Stimulated activated CD4-positive, alpha-beta T cell treated with anti-CD3 and anti-CD28 coated beads, Interleukin-4, amount 100 ng/mL, for 4 hours (primary cell): ENCODE measurements at places on chromosomes 6 and 20.

GRCh38 chr6:41679696-41680095 lies 41.4 kb downstream of the MDFI start:
- DNase-seq = no peak

DNA sequence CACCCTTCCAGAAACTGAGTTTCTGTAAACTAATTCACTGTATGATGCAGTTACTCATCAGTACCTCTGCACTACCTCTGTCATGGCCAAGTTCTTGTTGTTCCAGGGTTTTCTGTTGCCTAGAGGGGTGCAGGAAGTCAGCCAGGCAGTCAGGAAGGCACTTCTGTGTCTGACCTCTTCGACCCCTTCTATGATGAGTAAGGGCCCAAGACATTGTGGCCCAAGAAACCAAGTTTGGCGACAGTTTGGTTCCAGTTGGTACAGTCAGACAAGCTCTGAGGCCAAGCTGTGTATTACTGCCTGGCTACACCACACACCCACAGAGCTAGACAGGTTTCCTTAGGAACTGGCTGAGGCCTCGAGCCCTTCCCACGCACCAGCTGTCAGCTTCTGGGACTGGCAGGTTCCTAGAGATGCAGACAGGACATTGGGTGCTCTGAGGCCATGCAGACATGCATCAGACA lies 41.2 kb downstream of the TRAF3IP2 start:
- DNase-seq = no peak

GRCh38 chr6:21468461-21468860 lies 125.1 kb upstream of the SOX4 start:
- no peak for DNase-seq

DNA sequence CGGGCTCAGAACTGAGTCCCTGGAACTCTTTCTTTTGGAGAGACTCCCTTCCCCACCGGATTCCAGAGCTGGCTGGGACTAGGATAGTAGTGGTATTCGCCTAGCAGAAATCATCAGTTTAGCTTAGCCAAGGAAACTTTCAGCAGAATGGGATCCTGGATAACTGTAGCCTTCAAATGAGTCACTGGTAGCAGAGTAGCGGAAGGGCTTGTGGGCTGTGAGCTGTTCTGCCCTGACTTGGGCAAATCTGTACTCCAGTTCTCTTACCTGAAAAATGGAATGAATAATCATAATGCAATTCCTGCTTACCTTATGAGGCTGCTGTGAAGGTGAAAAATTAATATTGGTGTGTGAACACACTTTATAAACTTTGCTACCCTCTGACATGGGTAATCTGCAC lies 244.3 kb upstream of the CHD6 start:
- no peak for DNase-seq

- no peak for DNase-seq
Observed at GRCh38 chr6:147507162-147508041, 1.1 kb upstream of the SAMD5 start.

DNA sequence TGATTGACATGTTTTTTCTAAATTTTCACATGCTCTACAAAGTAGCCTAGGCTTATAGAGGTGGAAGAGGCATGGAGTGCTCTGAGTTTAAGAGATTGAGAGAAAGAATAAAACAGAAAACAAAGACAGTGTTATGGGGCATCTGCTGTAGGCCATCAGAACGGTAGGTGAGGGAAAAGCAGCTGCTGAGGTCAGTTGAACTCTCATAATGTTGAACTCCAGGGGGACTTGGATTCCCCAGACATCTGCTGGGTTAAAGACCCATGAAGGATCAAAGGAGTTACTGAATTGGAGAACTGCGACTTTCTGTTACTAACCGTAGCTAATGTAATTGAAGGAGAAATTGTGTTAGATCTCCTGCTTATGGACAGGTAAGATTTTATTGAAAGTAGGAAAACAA lies 333.9 kb downstream of the TFAP2B start:
- DNase-seq = no peak

DNA sequence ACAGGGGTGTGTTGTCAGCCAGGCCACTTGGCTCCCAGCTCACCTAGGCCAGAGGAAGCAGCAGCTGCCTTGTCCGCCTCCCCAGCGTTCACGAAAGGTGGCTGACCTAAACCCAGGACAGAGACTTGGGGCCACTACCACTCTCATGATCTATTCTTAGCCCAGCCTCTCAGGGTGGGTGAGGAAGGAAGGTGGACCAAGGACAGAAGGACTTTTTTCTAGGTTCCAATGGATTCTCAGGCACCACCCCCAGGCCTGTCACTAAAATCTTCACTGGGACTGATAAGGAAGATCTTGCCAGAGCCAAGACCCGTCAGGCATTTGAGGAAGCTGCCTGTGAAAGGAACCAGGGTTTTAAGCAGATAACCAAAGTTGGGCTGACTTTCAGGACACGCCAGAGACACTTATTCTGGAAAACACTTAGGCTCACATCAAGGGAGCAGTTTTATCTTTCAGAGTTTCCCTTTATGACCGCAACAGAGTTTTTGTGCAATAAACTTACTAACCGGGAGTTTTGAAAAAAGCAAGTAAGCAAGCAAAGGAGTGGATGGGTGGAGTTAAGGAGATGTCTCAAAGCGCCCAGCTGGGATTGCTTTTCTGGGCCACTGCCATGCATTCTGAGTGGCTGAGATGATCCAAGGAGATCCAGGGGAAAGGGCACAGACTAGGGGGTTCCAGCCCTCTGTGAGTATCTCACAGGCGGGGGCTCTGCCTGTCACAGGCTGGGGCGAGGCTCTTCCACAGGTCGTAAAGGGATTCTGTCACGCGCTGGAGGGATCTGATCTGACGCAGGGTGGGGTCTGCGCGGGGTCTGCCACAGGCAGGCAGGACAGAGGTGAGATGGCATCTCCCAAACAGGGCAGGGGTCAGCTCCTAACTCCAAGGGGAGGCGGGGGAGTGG lies 989 bp downstream of the FITM2 start:
- no peak for DNase-seq

DNA sequence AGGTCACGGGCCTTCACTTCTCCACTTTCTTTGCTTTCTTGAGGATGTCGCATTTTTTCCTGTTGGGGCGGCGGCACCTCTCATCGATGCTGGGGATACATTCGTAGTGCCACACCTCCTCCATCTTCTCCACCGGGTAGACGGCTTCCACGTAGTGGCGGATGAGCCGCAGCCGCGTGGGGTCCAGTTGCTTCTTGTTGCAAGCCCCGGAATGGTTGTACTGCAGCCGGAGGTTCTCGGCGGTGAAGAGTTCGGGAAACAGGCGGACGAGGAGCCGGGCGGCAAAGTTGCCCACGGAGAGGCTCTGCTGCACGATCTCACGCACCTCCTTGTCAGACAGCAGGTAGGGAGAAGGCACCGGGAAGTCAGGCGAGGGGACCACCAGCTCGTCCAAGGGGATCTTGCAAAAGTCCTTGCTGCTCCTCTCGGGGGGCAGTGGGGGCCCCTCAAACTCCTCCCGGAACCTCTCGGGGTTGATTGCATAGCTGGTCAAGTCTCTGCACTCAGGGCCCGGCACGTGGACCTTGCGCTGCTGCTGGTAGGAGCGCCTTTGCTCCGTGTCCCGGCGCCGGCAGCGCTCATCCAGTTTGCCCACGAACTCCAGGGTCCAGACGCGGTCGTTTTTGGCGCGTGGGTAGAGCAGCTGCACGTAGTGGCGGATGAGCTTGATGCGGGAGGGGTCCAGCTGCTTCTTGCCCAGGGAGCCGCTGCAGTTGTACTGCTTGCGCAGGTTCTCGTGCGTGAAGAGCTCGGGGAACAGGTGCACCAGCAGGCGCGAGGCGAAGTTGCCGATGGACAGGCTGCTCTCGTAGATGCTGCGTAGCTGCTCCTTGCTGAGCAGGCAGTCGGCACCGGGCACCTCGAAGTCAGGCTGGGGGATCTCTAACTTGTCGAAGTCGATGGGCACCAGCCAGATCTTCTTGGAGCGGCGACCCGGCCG lies 41.0 kb downstream of the MTRES1 start:
- DNase-seq = no peak

GRCh38 chr20:23086056-23086566 lies at the start of gene CD93:
TSS of gene CD93 (minus strand) at chr20:23086324. CDS start at chr20:23086192, 132 bp downstream.
- DNase-seq = no peak

- no peak for DNase-seq
Observed at GRCh38 chr6:169999367-169999766, 247.9 kb downstream of the ERMARD start.

- DNase-seq = no peak
Observed at GRCh38 chr6:49898904-49899566, 32.7 kb upstream of the CRISP1 start.

DNA sequence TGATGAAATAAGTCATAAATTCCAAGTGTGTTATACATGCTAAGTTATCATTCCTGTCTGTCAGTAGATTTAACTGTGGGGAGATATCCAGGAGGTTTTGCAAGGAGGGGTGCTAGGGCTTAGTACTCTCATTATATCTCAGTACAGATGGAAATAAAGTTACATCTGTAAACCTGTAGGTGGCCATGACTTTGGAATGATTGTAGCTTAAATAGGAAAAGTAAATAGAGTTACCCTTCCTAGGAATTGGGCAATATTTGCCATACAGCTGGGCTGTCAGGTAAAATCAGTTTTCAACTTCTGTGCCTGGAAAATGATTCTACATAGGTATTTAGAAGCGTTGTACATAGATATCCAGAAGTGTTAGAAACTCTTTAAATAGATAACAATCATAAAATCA lies 19.8 kb upstream of the TGM3 start:
- no peak for DNase-seq

GRCh38 chr6:70099732-70100131 lies 203.2 kb downstream of the COL9A1 start:
- DNase-seq = no peak

- DNase-seq = no peak
Observed at GRCh38 chr6:88804701-88805100, 158.7 kb downstream of the RNGTT start.

- no peak for DNase-seq
Observed at GRCh38 chr6:150203871-150204545, 61.2 kb downstream of the PPP1R14C start.

GRCh38 chr6:46410334-46410953 lies 80.8 kb downstream of the RCAN2 start:
- no peak for DNase-seq

GRCh38 chr6:90025523-90026061 lies 131.3 kb downstream of the GJA10 start:
- DNase-seq = peak; percentile 20

DNA sequence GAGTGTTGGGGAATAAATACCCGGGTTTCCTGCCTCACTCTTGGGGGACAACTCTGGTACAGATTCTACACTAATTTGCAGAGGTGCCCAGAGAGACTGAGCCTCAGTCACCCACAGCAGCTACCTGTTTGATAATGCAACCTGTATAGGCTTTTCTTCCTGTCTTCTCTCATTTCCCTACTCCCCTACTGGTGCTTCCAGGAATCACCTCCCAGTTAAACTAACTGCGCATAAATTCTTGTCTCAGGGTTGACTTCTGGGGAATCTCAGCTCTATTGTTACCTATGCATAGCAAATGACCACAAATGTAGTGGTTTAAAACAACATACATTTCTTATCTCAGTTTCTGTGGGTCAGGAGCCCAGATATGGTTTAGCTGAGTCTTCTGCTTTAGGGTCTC lies 11.3 kb downstream of the OCSTAMP start:
- no peak for DNase-seq

DNA sequence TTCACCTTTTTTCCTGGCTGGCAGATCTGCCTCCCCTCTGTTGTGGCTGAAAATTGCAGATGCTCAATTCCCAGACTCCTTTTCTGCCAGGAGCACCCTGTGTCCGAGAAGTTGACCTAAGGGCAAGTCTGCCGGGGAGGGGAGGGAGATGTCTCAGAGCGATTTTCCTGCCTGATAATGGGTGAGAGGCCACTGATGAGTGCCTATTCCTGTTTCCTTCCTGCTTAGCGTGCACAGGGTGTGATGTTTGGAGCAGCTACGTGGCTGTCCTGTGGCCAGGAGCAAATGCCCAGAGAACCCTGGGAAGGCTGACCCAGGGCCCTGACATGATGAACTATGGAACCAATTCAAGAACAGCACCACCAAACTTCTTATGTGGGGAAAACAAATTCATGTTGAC lies 22.5 kb downstream of the SOX4 start:
- DNase-seq = no peak

DNA sequence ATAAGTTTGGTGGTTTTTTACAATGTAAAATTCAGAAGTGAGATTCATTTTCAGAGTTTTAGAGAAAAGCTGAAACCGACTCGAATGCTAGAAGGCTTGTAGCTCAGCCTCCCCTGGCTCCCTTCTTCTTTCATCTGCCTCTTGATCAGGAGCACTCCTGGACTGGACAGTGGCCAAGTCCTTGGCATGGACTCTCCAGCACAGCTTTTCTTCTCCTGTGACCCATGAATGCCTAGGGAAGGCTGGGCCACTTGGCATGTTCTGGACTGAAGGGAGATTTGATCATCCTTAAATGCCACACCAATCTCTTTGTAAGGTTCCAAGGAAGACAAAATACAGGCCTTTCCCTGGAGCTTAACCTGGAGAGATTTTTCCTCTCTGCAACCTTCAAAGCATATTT lies 384.0 kb upstream of the SASH1 start:
- DNase-seq = no peak

DNA sequence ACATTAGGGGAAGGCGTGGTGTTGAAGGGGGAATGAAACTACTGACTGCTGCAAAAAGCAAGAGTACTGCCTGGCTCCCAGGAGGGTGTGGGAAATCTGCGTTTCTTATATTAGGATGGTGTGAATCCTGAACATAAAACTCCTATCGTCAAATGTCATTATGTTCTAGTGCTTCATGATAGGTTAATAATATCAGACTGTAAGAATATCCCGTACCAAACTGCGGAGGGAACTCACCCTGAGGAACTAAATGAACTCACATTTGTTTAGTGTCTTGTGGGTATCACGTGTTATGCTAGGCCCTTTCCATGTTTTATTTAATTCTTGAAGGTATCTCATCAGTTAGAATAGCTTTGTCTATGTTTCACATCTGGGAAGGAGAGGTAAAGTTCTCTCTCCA lies 610.7 kb downstream of the QKI start:
- no peak for DNase-seq

DNA sequence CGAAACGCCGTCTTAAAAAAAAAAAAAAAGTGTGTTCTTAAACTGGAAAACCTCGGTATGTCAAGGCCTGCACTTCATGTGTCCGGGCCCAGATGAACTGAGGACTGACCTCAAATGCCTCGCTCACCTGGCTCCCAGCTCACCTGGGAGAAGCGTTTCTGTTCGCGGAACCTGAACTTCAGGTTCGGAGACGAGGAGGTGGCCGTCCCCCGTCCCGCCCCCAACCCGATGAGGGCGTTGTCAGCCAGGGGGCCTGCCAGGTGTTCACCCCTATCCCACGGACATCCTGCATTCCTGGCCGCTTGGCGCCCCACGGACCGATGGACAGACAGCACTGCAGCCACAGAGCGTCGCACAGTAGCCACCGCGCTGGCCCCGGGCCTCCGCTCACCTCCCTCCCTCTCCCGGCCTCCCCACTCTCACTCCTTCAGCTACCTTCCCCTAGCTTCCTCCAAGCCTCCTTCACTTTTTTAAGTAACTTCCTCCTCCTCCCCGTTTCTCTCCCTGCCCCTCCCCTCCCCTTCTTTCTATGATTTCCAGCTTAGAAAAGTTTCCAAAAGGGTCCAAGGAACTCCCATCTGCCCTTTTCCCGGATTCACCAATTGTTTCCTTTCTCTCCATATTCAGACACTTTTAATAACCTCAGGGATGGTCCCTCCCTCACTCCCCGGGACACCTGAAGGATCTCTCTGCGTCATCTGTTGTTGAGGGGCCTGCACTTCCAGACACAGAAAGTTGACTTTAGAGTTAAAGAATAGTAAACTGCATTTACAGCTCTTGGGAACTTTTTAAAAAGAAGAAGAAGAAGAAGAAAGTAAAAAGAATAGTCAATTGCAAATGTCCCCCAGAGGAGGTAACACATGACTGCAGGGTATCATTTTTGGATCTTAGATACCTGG lies 22.7 kb upstream of the MCM3 start:
- no peak for DNase-seq

- DNase-seq = no peak
Observed at GRCh38 chr20:63134201-63134612, 81.7 kb downstream of the YTHDF1 start.

GRCh38 chr6:124055395-124055794 lies 251.7 kb downstream of the NKAIN2 start:
- no peak for DNase-seq
